ENCODE measurements at places on chromosomes 12 and 14. TPM values are rescaled to one million over a fixed set of nuclear protein-coding genes. Genes with fewer than 3 reads are reported as not detected.

DEPDC4 gene
- 1.1 TPM for total RNA-seq

SLC10A1 gene
- total RNA-seq, result not detected

WDR89 gene
- total RNA-seq, result 10.6 TPM

KCNC2 gene
- not detected for total RNA-seq

AICDA gene
- total RNA-seq, result not detected

Data from smooth muscle cell of the pulmonary artery (primary cell).